ENCODE measurements at places on chromosomes 12 and 14.

DNA sequence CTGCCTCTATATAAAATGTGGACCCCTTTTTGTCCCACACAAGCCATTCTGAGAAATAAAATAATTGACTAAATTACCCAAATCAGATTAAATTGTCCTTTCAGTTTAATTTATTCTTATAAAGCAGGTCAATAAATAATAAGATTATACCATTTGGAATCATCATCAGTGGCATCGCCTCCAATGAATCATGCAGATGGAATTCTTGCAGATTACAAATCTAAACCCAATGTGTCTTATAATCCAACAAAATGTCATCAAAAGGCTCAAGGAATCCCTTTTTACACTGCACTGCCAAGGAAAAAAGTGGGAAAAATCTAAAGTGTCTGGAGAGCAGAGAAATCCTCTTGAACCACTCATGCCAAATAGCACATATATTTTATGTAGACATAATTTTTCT is 138.2 kb upstream of the TSPAN8 start:
- DNase-seq, result no peak

GRCh38 chr12:123032736-123033391 is 52.4 kb downstream of the ARL6IP4 start:
- DNase-seq, result no peak

- DNase-seq, result no peak
Observed at GRCh38 chr12:121005346-121005815, 10.9 kb downstream of the C12orf43 start.

- DNase-seq, result no peak
Observed at GRCh38 chr14:93475471-93475870, 44.7 kb downstream of the UNC79 start.

- DNase-seq, result no peak
Observed at GRCh38 chr12:89864411-89864810, 155.8 kb upstream of the ATP2B1 start.

DNA sequence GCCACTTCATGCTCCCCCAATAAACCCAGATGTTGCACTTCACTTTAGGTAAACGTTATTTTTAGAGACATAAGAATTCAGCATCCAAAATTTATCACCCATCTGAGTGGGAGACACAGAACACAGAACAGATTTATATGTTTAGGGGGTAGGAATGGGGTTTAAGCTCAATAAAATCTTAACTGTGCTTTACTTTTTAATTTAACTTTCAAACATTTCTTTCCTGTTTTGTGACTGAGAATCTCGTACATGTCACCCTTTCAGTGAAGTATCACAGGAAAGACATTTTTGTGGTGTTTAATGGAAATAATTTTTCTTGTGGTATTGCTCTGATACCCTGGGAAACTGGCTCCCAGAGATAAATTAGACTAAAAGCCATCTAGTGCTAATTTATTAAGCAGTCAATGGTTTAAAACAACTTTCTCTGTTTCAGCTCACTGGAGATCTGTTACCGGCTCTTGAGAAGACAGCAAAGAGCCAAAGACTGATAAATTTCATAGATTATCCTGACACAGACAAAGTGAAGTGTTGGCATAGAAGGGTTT is 148.0 kb upstream of the BMP4 start:
- DNase-seq, result no peak

DNA sequence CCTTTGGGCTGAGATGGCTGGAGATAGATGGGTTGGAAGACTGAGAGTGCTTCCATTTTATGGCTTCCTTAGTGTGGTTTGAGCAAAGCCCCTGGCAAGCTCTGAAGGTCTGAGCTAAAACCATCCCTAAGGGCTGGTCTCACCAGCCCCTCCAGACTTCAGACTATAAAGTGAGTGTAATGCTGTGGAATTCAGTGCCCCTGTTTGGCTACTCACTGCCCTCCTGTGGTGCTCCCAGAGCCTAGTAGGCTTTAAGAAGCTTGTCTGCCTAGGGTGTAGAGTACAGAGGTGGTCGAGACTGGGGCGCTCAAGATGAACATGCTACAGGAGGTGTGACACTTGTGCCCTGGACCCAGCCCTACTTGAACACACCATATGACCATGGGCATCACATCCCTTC is 246.7 kb upstream of the FKBP4 start:
- DNase-seq, result no peak

GRCh38 chr14:103110681-103111231 is 12.5 kb upstream of the TNFAIP2 start:
- no peak for DNase-seq
